ENCODE measurements at places on chromosomes 11 and 22.

DNA sequence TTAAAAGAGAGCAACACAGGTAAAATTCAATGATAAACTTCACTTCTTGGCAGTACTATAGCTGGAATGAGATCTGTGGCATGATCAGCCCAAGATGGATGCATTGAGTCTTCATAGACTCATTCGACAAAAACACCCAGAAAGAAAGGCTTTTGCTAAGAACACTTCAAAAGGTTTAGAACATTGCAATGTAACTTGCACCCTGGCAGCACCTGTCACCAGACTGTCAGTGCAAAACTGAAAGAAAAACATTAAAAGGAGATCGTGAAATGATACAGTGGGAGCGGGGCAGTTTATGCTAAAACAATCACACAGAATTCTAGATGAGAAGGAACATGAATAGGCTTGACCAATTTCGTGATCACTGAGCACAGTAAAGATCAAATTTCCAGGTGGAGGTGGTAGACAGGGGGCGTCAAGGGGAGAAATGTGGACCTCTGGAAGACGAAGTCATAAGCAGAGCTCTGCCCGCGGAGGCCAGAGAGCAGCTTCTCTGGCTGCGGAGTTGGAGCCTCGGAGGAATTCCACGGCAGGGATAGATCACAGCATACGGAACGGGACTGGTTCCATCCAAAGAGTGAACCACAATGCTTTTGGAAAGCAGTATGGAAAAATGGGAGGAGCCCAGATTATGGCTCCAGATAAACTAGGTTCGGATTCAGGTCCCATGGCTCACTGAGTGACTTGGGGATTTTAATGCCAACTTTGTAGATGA is 11.9 kb downstream of the VSIG10L2 start:
- no peak for DNase-seq

DNA sequence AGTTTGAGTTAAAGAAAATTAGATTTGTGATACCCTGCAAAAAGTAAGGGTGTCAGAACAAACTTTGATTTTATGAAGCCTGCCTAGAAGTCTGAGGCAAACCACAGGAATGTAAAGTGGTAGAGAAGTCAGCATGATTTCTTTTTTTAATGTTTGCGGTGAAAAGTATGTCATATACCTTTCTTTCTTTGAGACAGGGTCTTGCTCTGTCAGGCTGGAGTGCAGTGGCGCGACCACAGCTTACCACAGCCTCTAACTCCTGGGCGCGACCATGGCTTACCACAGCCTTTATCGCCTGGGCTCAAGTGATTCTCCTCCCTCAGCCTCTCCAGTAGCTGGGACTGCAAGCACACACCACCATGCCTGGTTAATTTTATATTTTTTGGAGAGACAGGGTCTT is 4.7 kb downstream of the API5 start:
- DNase-seq = no peak

DNA sequence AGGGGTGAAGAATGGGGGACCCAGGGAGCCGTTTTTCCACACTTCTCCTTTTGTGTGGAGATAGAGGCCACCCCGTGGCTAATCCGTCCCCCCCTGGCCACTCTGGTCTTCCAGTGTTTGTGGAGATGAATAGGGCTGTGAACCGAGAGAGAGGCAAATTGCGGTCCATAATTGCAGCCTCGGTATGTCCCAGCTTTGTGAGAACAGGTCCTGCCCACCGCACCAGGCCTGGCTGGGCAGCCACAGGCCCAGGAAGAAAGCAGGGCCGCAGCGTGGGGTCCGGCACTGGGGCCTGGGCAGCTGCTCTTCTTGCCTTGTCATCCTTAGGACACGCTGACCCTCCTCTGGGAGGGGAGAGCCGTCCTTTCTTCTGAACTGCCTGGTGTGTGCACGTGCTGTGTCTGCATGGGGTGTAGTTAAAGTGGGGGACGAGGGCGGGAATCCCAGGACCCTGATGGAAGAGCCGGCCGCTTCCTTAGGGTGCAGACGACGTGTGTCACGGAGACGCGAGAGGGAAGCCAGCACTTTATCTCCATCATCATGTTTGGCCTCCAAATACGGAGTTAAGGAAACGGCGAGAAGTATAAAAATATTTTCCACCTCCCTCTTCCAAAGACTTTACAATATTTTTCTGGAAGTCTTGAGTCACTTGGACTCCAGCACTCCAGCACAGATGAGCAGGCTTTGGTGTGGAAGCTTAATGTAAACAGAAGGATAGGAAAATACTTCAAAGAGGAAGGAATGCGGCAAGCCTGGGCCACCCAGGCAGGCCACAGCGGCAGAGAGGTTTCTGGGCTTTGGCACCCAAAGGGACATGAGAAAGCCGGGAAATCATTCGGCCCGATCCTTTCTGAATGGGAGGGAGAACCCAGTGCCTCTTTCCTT is 1248.4 kb downstream of the BRD1 start:
- no peak for DNase-seq

DNA sequence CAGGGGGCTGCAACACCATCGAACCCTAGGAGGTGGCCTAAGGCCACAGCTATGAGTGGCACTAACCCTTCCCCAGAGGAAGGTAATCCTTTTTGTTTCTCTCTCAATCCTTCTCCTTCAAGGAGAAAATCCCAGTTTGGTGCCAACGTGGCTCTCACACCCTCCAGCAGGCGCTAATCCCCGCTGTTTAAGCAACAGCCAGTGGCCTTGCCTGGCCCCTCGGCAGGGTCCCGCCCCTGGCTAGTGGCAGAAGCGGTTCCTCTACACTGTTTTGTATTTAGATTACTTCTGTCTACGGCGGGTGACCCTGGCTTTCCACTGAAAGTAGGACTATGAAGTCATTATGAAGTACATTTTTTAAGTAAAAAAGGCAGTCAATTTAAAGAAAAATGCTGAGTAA is 15.5 kb downstream of the GNAZ start:
- no peak for DNase-seq

DNA sequence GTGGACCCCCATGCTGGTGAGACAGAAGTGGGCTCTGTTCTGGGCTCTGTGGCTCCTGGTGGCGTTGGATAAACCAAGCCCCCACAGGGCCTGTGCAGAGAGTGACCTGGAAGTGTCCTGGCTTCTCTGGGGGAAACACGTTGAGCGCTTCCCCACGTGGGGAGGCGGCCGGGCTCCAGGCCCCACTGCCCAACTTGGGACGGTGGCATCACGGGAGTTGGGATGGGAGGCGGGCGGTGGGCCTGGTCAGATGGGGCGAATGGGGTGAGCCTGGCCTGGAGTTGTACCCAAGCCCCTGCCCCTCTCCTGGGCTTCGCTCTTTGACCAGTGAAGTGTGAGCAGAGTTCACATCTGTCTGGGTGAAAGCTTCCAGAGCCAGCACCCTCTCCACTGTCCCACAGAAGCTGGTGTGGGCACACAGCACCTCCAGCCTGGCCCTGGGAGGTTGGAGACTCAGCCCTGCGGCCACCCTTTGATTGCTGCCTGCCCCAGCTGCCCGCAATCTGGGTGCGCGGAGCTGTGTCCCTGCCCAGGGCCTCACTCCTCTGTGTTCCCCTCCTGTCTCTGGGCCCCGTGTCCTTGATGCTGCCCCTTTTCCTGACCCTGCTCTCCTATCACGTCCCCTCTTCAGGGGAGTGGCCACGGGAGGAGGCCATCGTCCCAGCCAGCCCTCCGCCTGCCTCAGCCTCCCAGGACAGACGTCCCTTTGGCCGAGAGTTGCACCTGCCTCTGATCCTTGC is 14.2 kb downstream of the BRSK2 start:
- no peak for DNase-seq

DNA sequence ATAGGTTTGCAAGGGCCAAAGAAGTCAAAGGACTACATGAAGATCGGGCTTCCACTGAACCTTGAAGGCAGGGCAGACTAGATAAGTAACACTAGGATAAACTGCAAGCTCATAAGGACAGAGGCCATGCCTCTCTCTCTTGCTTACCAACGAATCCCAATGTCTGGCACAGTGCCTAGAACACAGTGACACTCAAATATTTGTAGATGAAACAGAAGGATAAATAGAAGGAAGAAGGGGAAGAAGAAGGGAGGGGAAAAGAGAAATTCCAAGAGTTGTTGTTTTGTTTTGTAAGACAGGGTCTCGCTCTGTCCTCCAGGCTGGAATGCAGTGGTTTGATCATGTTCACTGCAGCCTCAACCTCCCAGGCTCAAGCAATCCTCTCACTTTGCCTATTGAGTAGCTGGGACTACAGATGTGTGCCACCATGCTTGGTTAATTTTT is 26.9 kb downstream of the SIK3 start:
- no peak for DNase-seq

- DNase-seq = no peak
These were observed 35.3 kb upstream of the EP300 start for GRCh38 chr22:41057076-41057475.

DNA sequence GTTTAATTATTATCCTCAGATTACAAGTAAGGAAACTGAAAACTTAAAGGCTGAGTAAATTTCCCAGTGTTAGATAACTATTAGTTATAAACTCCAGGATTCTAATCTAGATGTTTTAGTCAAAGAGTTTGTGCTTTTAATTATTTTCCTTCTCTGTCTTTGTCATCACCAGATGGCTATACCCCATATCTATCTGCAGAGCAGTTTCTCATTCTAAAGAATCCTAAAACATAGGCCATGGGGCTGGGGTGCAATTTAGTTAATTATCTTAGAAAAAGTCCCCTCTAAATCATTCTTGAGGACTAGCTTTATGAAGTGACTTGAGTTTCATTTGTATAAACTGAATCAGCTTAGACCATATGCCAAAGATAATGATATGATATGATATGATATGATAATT is 556.3 kb upstream of the ANO5 start:
- DNase-seq = no peak

- DNase-seq = no peak
These were observed 728 bp downstream of the MMP27 start for GRCh38 chr11:102704841-102705240.

GRCh38 chr11:30902929-30903328 is 316.8 kb upstream of the MPPED2 start:
- DNase-seq = no peak

- no peak for DNase-seq
These were observed 84.1 kb upstream of the BARX2 start for GRCh38 chr11:129291546-129291945.

DNA sequence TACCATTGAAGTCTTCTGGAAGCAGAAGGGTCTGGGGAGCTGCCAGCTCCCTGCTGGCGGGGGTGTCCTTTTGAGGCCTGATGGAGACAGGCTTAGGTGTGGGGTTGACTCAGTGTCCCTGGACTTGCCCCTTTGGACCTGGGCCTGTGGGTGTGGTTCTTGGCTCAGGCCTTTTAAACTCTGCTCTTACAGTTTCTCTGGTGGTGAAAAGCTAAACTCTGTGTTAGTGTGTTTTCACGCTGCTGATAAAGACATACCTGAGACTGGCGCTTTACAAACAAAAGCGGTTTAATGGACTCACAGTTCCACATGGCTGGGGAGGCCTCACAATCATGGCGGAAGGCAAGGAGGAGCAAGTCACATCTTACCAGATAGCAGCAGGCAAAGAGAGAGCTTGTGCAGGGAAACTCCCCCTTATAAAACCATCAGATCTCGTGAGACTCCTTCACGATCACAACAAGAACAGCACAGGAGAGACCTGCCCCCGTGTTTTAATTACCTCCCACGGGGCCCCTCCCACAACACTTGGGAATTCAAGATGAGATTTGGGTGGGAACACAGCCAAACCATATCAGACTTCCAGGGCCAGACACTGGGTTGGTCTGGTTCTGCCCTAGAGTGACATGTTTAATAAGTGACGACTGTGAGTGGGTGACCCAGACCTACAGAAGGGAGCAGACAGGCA is 26.5 kb downstream of the GRAMD4 start:
- no peak for DNase-seq

DNA sequence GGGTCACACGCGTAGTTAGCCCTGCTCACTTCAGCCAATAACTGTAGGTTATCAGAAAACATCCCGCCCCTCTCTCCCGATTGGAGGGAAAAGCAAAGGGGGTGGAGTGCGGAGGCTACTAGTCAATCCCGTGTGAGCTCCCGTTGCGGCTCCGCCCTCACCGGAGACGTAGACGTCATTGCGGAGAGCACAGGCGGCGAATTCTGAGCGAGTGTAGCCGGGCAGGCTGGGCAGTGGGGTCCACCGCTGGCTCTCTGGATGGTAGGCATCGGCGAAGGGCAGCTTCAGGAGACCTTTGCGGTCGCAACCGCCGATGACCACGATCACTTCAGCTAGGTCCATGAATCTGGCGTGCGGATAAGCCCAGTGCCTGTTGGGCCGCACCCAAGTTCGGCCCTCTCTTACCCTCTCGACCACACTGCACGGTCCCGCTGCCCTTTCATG is 4.7 kb downstream of the KLHL35 start:
- peak; percentile 47 for DNase-seq

DNA sequence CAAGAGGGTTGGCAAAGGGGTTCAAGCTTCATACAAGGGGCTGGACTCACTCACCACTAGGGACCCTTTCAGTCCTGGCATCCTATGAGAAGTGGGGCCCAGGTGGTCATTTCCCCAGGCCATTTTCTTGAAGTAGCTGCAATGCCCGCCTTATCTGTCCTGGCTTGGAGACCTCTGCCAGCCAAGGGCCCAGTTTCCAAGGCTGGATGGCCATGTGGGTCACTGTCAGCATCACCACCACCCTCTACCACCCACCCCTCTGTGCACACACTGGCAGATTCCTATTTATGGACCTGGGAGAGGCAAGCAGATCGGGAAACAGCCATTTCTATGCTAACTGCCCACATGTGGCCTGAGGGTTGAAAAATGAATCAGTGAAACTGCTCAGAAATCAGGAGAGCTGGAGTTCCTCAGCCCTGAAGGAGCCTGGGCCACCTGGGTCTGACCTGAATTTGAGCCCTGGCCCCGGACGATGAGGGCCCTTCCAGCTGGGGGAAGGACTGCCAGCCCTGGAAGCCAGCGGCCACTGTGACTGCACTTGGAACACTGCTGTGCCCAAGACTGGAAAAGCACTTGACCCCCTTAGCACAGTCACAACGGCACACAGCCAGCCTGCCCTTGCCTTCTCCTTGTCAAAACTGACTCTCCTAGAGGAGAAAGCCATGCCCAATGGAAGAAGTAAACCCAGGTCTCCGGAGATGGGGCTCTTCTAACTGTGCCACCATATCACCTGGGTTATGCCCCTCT is 442.2 kb downstream of the BUD13 start:
- no peak for DNase-seq

DNA sequence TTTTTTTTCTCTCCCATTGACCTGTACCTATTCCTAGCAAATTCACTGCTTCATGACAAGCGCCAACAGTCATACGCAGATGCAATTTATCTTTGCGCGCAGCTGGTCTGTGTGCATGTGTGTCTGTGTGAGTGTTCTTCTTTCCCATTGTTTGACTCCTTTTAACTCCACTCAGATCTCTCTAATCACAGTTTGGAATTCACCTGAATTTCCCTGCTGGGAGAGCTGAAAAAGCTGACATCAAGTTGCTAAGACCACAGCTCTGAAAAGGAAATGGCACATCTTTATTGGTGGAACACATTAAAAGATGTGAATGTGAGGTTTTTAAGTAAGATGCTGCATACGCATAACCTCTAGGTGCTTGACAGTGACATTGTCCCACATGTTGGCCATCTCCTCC is 187.4 kb upstream of the MTMR2 start:
- no peak for DNase-seq

GRCh38 chr22:49090853-49091135 is 736.9 kb downstream of the BRD1 start:
- DNase-seq = no peak

GRCh38 chr22:46378426-46379065 is 43.0 kb downstream of the TRMU start:
- DNase-seq = no peak

- DNase-seq = no peak
These were observed 75.5 kb upstream of the TP53AIP1 start for GRCh38 chr11:129018126-129018525.

- DNase-seq = no peak
These were observed 139.0 kb downstream of the UVRAG start for GRCh38 chr11:75954039-75954438.
